ENCODE measurements at places on chromosomes 6 and 20.
A peak's percentile ranks its signal among the peaks of the same experiment; 100 is the strongest.

DNA sequence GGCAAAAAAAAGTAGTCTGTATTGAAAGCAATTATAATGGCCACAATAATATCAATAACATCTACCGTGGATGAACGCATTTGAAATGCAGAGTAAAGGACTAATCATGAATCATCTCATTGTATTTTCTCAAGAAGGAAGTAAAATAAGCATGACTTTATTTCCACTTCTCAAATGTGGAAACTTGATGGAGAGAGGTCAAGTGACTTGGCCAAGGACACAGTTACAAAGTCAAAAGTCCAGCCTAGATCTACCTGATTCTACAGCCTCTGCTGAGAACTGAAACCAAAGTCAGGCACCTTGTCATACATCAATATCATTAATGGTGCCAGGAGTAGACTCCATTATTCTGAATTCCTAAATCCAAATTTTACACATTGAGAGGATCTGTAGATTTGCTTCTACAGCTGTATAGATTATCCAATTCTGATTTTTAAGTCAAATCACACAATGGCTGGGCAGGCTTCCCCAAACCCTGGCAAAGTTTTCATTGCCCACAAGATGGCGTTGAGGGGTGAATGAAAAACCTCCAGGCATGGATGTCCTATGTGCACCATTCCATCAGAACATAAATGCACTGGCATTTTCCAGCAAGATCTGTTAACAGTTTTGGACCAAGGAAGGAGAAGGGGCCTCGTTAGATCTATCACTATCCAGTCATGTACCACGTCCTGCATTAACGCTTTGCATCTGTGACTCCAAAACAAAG is 423.1 kb downstream of the MAFB start:
- DNase-seq = peak; percentile 56

GRCh38 chr6:132298344-132298949 is 102.8 kb downstream of the MOXD1 start:
- peak; percentile 57 for DNase-seq

DNA sequence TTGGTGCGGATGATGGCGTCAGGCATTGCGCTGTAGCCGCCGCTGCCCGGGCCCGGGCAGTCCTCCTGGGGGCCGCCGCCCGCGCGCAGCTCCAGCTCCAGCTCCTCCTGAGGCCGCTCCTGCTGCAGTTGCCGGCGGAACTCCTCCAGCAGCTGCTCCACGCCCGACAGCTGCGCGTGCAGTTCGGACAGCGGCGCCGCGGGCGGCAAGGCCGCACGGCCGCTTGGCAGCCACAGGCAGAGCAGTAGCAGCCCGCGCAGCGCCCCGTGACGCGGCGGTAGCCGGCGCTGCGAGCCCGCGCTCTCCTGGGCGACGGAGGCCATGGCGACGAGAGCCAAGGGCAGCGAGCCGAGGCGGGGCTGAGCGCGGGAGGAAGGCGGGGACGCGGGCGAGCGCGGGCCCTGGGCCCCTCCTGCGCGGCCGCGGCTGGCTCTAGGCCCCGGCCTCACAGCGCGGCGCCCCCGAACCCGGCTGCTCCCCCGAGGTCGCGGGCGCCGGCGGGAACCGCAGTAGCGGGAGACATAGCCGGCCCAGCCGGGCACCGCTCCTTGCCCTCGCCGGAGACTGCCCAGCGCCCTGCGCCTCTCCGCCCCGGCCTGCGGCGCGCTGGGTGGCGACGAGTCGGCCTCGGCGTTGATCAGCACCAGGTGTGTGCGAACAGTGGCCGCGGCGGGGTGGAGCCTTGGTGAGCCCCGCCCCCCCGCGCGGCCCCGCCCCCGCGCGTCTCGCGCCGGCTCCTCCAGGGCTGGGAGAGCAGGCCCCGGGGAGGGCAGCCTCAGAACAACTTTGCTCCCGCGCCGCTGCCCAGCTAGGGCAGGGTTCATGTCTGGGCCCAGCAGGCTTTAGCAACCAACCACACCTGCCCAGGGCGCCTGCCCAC is at the start of gene LRP11:
Gene LRP11, minus strand, starts transcription at position 662 of the 880 bp plus-strand sequence. Its CDS starts 339 bp downstream, at position 323.
- peak; percentile 81 for DNase-seq

DNA sequence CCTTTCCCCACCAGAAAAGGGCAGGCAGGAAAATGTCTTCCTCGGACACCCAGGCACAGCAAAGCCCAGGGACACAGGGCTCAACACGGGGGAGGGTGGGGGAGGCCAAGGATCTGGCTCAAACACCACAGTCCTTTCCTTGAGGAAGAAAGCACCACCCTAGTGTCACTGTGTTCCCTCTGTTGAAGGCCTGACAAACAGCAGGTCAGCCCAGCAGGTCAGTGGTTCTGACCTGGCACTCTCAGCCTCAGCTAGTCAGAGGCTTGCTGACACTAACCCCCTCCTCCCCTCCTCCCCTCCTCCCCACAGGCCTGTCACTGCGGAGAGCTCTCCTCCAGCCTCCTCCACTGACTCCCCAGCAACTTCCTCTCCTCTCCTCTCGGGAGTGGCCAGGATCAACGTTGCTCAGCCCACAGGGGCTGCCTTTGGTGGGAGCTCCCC is 239.6 kb downstream of the LRFN2 start:
- no peak for DNase-seq

DNA sequence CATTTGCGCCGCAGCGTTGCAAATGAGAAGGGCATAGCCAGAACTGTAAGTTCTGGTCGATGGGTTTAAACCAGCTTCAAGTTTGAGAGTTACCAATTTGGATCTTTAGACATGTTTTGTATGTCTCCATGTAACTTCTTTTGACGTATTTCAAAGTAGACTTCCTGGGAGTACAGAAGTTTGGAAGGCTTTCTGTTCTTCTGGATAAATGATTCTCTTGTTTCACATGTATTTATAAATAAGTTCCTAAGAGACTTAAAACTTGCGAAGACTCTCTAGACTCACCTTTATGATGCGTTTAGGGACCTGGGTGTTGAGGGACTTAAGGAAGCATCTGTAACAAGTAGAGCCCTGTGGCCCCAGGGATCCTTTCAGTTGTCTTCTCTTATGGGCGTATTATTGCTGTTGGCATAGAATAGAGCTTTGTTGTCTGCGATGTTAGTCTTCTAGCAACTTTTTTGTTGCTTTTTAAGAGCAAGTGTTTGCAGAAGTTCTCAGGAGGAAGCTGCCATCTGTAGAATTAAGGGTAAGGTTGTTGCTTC is 1.3 kb downstream of the CDYL start:
- no peak for DNase-seq

DNA sequence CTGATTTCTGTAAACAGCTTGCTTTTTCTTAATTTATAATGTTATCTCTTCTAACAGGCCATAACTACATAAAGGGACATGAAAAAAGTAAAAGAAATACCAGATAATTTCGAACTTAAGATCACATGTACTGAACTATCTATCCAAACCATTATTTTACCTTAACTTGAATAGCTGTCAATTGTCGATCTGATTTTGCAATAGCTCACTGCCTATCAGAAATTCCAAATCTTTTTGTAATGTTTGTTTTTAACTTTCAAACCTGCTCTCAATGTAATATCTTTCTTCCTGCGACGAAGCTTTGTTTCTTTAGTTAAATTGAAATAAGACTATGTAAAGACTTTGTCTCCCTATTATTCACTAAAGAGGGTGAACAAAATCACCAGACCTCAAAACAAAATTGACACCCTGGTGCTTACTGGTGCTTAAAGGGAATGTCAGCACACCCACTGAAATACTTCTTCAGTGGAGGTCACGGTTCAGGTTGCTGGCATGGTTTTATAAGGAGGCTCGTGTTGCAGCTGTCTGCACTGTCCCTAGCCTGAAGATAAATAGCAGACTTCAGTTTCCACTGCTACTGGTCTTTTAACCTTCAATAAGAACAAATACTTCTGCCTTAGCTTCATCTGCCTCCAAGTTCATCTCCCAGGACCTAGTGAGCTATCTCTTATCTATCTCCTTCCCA is 117.5 kb upstream of the QKI start:
- DNase-seq = no peak

DNA sequence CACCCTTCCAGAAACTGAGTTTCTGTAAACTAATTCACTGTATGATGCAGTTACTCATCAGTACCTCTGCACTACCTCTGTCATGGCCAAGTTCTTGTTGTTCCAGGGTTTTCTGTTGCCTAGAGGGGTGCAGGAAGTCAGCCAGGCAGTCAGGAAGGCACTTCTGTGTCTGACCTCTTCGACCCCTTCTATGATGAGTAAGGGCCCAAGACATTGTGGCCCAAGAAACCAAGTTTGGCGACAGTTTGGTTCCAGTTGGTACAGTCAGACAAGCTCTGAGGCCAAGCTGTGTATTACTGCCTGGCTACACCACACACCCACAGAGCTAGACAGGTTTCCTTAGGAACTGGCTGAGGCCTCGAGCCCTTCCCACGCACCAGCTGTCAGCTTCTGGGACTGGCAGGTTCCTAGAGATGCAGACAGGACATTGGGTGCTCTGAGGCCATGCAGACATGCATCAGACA is 41.2 kb downstream of the TRAF3IP2 start:
- peak; percentile 56 for DNase-seq

- DNase-seq = no peak
Measured at GRCh38 chr20:44644230-44644617, 7.3 kb downstream of the ADA start.

- DNase-seq = peak; percentile 42
Measured at GRCh38 chr6:159169193-159169555, at the start of gene FNDC1. Gene FNDC1, plus strand, starts transcription at chr6:159169400. Its CDS starts 197 bp downstream, at chr6:159169597.

DNA sequence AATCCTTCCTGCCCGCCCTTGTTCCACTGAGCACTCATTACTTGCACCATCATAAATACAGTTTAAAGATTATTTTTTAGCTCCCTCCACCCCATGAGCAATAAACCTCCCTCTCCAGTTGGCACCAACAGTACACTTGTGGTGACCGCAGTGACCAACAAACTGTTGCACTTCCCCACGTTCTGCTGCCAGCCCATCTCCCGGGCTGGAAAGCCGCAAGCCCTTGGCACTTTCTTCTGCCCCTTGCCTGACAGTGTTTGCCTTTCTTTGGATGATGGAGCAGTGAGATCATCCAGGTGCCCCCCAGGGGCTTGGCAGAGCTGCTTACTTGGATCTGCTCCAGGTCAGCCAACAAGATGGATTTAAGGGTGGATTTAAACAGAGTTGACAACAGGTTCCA is 21.6 kb downstream of the KCNB1 start:
- no peak for DNase-seq

GRCh38 chr20:4369798-4370124 is 351.9 kb upstream of the PRND start:
- no peak for DNase-seq

DNA sequence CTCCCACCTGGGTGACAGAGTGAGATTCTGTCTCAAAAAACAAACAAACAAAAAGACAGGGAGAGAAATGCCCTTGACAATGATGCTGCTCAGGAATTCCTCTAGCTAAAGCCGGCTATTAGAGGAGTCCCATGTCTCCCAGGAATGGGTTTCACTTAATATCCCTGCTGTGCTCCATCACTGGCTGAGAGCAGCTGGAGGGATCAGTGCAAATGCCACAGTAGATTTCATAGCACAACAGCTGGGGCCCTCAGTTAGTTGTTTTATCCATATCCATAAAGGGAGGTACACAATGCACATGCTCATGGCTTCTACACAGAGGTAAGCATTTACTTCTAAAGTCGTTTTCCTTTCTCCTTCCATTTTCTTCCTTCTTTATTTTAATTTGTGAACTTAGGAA is 742.0 kb upstream of the POU3F2 start:
- no peak for DNase-seq

GRCh38 chr20:61644378-61645076 is 392.5 kb downstream of the CDH4 start:
- DNase-seq = no peak

- DNase-seq = peak; percentile 91
Measured at GRCh38 chr20:19974630-19975435, 42.3 kb upstream of the NAA20 start.

DNA sequence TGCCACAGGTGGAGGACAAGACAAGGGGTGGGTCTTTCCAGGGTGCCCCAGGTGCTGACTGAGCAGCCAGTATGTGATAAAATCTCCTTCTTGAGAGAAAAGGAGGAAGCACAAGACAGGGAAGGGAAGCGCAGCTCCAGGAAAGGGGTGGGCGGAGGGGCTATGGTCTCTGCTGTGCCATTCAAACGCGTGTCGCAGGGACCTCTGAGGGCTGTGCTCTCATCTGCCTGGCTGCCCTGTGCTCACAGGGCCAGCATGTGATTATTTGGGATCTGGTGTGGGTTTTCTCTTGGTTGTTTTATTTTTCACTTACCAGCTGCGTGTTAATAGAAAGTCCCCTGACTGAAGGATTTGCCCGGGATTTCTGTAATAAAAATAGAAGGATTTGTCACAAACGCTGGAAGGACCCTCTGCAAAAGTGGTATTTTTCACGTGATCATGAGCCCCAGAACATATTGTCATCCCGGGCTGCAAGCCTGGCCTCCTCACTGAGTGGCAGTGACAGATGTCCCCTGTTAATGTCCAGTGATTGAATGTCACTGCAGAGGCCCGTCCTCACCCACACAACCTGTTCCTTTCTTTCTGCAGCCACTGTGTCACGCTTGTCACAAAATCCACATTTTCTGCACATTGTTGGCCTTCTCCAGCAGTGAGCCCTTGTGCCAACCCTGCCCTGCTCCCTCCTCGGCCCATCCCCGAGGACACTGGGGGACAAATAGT is 35.0 kb upstream of the VSX1 start:
- no peak for DNase-seq

DNA sequence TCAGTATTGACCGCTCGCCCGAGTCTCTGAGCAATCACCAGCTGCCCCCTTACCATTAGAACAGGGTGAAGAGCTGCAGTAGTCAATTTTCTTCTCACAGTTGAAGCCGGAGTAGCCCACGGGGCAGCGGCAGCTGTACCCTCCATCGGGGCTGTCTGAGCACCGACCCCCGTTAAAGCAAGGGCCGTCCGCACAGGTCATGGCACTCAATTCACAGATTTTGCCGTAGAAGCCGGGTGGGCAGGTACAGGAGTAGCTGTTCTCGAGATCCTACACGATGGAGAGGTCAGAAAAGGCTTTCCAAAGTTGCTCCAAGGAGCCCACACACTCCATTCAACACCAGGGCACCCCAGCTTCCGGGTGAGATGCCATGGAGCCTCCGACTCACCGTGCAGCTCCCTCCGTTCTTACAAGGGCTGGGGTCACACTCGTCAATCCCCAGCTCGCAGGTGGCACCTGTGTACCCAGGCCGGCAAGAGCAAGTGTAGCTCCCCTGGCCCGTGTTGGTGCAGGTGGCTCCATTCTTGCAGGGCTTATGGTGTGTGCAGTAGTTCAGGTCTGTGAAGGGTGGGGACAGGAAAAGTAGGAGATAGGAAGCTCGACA is 5.9 kb downstream of the DLL1 start:
- DNase-seq = no peak

Data from fibroblast of skin of back (primary cell).